Fibroblast of skin of right biceps (primary cell): ENCODE measurements at places on chromosomes 16 and 17.
A peak's percentile ranks its signal among the peaks of the same experiment; 100 is the strongest.

GRCh38 chr17:82098939-82099763 lies 1.1 kb upstream of the FASN start:
- DNase-seq: no peak

- peak; percentile 45 for DNase-seq
These were observed 685 bp upstream of the PSMD3 start for GRCh38 chr17:39979893-39980350.

- peak; percentile 85 for DNase-seq
These were observed 428 bp upstream of the SALL1 start for GRCh38 chr16:51151435-51151960.

DNA sequence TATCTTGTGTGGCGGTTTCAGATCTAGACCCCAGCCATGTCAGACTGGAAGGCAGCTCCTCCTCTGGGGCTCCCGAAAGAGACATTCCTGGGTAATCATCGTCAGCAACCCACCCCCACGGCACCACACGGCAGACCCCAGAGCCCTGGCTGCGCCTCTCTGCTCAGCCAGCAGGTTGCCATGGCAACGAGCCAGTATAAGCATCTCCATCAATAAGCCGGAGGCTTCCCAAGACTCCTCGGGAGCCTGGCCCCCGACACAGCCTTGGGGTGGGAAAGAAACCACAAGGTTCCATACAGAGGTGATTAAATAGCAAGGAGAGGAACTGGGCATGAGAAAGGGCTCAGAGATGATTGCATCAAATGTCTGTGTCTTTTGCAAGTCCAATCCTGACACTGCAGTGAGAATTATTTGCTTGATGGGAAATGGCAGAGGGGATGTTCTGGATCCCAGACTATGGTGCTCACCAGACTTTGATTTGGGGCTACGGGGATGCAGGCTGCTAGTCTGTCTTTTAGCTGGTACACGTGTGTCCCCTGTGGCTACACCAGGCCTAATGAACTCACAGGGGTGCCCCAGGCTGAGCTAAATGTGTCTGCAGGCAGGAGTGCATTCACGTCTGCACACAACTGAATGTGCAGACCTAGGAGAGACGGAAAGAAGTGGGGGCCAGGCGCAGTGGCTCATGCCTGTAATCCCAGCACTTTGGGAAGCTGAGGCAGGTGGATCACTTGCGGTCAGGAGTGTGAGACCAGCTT lies 320.5 kb upstream of the TNRC6C start:
- DNase-seq: no peak

GRCh38 chr17:50157891-50158290 lies 7.4 kb upstream of the PPP1R9B start:
- DNase-seq: no peak

- DNase-seq: no peak
These were observed 9.6 kb upstream of the RBFOX3 start for GRCh38 chr17:79620207-79621038.

GRCh38 chr17:41734949-41735313 lies 488 bp upstream of the HAP1 start:
- no peak for DNase-seq

GRCh38 chr17:55056526-55056925 lies 88.0 kb downstream of the STXBP4 start:
- DNase-seq: no peak
